ENCODE measurements at places on chromosomes 2 and 18.

DNA sequence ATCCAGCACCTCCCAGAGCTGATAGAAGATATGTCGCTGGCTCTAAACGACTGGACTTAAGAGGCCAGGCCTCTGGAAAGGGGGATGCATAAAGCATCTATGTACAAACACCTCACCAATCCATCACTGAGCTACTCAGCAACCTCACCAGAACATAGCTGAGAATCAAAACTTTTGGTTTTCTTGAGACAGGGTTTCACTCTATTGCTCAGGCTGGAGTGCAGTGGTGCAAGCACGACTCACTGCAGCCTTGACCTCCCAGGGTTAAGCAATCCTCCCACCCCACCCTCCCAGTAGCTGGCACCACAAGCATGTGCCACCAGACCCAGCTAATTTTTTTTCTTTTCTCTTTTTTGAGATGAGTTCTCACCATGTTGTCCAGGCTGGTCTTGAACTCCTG is 62.9 kb upstream of the MSH6 start:
- DNase-seq, result no peak

- DNase-seq, result no peak
Measured at GRCh38 chr18:50848061-50848551, 28.3 kb upstream of the MRO start.

DNA sequence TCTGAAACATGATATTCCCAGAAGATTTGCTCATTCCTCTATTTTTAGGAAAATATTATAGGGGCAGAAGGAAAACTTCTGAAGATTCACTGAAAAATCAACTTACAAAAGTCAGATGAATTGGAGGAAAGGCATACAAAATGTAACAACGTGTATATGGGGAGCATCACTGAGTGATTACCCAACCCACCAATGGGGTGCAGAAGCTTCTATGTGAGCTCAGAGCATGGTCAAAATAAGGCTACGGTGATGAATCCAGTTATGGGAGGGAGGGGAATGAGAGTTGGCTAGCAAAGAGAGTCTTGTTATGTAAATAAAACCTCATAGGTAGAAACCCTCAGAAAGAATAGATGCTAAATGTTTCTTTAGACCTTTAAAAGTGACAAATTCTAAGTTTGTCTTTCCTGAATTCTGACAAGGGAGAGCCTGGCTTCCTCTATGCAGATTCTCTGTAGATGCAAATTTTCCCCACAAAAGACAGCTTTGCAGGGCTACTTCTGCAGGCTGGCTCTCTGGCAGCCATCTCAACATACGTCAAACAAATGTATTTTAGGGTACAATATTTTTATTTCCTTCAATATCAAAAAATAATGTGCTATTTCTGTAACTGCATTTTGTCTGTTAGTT is 171.4 kb upstream of the NDUFV2 start:
- DNase-seq, result no peak

DNA sequence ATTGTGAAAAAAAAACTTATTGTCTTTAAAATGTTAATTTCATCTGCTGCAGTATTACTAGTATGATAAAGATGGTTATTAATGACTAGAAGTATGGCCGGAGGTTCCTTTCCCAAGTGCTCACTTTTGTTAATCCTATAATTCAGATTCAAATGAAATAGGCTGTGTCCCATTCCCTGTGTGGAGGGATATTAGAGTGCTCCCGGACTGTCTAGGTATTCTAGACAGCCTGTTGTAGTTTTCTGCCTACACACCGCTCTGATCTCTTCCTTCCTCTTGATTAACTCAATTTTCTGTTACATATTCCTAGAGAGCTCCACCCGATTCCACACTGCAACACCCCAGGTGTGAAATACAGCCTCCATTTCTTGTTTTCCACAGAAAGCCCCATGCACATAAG is 15.4 kb upstream of the DSC3 start:
- DNase-seq, result no peak

DNA sequence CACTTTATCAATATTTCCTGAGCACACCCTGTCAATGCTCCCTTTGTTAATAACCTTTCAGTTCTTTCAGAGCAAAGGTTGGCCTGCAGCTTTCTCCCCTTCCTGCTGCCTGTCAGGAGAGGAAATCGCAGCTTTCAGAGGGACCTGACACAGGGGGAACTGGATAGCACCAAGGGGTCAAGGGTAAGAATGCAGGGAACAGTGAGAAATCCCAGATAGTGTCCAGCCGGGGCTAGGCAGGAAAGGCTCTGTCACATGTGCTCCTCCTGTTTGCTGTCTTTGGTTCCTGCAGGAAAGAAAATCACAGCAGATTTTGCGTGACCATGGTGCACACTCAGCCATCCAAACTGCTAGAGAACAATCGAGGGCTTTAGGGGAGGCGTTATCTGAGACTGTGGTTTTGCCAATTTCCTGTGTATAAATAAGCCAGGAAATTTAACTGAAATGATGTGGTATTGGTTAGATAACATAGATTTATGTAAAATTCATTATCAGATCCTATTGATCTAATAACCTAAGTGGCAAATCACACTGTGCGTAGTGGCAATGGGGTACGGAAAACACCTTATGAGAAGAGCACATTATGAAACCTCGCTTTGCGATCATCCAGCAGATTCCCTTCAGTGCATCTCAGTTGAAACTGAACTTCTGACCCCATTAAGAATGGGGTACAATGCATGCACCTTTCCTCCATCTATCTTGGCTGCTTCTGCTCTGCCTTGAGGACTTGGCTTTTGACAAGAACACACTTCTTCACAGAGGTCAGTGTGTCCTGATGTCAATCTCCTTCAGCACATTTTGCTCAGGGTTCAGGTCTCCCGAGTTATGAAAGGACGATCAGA is 178.0 kb downstream of the ICOS start:
- no peak for DNase-seq

DNA sequence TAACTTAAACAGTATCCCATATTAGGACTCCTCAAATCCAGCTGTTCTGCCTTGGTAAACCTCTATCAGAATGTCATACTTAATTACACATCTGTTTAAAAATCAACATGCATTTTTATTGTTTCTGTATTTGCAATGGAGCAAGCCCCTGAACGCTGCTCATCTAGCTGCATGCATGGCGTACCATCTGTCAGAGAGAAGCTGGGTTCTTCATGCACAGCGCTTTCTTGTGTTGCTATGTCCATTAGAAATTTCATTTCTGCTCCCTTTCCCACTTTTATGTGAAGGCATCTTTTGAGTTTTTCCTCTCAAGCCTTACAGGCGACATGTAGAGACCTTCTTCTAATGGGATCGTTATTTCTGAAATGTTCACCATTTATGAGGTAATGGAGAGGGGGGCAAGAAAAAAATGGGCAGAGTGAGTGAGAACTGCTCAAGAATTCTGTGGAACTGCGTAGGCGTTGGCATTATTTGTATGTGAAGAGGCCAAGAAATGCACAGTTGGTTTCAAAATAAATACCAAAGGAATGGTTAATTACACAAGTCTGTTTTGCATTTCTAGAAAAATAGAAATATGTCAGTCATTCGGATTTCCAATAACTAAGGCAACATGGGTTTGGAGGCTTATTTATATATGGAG is 31.6 kb downstream of the INSIG2 start:
- DNase-seq, result no peak

DNA sequence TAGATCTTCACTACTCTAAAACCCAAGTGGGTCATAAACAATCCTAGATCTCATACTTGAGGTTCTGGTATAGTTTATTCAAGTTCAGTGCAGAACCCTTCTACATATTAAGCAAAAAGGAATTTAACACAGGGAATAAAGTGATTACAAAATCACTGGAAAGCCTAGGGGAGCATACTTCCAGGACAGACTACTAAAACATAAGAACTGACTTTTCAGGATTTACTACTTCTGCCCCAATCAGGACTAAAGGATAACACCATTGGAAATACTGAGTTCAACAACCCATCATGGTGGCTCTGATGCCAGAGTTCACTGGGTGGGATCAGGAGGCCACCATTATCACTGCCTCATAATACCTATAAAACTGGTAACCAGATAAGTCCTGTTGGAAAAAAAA is 123.6 kb downstream of the DNAH7 start:
- DNase-seq, result no peak

GRCh38 chr2:219054956-219055903 is 5.5 kb downstream of the IHH start:
- no peak for DNase-seq

- DNase-seq, result no peak
Measured at GRCh38 chr2:169222665-169223064, 139.7 kb downstream of the LRP2 start.

DNA sequence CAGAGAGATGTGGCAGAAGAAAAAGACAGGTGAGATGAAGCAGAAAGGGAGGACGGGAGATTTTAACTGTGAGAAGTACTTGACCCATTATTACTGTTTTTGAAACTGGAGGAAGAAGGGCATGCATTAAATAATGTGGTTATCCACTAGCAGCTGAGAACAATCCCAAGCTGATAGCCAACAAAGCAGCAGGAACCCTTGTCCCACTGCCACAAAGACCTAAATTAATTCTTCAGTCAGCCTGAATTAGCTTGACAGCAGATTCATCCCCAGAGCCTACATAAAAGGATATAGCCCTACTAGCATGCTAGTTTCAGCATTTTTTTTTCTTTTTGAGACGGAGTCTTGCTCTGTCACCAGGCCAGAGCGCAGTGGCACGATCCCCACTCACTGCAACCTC is 19.5 kb upstream of the REG3A start:
- DNase-seq, result no peak

DNA sequence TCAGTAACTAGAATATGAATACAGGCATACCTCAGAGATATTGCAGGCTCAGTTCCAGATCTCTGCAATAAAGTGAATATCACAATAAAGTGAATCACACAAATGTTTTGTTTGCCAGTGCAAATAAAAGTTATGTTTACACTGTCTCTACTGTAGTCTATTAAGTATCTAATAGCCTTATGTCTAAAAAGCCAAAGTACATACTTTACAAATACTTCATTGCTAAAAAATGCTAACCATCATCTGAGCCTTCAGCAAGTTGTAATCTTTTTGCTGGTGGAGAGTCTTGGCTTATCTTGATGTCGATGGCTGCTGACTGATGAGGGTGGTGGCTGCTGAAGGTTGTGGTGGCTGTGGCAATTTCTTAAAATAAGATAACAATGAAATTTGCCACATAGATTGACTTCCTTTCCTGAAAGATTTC is 159.4 kb downstream of the MYO1B start:
- no peak for DNase-seq

DNA sequence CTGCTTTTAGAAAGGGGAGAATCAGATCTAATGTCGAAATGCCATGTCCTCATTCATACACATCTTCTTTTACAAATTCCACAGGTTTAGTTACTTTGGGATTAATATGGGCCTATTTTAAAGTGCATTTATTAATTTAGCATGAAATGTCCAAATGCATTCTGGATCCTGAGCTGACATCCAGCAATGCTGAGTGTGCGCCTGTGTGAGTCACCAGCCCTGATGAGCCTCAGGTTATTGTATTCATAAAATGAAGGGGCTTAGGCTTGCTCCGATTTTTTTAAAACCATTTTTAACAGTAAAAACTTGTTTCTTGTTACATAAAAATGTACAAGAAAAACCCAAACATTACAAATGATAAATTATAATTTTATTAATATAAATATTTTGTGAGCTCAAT is 94.1 kb downstream of the SH3YL1 start:
- no peak for DNase-seq

GRCh38 chr2:120437604-120438000 is 91.7 kb downstream of the INHBB start:
- DNase-seq, result no peak

DNA sequence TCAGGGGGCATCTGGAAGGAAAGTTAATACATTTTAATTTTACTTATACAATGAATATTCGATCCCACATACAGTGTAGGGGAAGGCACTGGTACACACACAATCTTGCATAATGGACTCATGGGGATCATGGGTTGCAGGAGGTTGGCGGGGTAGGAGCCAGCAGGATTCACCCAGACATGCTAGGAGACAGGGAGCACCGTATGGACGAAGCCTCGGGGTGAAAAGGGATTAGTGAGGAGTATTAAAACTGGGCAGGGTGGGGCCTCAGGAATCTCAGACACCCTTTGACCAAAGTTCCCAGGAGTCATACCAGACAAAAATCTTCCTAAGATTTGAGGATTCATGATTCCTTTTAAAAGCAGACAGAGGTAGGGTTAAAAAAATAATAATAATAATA is 140.8 kb downstream of the BCL11A start:
- DNase-seq, result no peak

GRCh38 chr2:8548619-8549150 is 133.2 kb upstream of the ID2 start:
- no peak for DNase-seq

DNA sequence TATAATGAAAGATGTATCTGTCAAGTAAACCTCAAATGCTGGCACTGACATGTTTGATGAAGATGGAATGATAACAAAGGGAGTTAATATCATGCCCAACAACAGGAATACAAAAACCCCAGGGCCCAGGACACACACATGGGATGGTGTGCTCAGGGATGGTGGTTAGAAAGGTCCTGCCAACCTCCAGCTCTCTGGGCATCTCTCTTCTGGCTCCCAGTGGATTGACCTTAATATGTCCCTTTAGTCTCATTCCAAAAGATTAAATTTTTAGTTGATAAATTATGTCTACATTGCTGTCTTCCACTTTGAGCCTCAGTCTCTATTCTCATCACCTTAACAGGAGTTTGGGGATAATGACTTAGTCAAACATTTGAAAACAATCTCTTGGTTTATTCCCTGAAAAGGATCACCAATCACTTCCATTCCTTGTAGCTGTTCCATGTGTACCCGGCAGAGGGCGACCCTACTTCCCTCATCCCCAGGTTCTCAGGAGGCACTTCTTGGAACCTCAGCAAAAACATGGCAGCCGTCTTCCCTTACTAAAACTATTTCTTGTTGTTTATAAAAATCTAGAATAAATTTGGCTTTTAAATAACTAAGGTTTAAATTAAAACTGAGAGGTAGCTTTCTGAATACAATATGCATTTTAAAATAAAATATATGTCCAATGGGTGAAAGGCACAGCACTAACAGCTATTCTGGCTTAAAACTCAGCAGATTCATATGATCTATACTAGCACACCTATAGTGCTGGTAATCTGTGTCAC is 29.6 kb downstream of the MCEE start:
- peak; percentile 49 for DNase-seq

GRCh38 chr18:14089781-14090180 is 42.5 kb downstream of the ZNF519 start:
- DNase-seq, result no peak

DNA sequence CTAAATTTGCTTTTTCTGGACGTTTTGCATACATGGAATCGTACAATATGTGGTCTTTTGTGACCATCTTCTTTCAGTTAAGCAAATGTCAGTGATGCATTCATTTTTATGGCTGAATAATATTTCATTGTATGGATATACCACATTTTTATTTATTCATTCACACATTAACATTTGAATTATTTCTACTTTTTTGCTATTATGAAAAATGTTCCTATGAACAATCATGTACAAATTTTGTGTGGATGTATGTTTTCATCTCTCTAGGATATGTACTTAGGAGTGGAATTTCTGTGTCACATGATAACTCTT is 67.4 kb upstream of the TXNDC2 start:
- DNase-seq, result no peak

- peak; percentile 74 for DNase-seq
Measured at GRCh38 chr18:48996901-48997463, 46.2 kb upstream of the SMAD7 start.

DNA sequence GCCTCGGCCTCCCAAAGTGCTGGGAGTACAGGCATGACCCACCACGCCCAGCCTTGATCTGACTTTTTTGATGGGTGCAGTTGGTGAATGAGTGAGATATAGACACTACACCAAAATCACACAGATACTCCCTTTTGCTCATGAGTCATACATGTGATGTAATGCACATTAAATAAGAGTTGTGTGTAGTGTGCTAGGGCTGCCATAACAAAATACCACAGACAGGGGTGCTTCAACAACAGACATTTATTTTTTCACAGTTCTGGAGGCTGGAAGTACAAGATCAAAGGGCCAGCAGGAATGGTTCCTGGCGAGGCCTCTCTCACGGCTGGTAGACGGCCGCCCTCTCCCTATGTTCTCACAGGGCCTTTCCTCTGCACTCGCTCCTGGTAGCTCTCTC is 46.6 kb downstream of the GBX2 start:
- no peak for DNase-seq
